Activated T-cell treated with anti-CD3 and anti-CD28 coated beads for 48 hours (primary cell): ENCODE measurements at places on chromosomes 16 and 17.

DNA sequence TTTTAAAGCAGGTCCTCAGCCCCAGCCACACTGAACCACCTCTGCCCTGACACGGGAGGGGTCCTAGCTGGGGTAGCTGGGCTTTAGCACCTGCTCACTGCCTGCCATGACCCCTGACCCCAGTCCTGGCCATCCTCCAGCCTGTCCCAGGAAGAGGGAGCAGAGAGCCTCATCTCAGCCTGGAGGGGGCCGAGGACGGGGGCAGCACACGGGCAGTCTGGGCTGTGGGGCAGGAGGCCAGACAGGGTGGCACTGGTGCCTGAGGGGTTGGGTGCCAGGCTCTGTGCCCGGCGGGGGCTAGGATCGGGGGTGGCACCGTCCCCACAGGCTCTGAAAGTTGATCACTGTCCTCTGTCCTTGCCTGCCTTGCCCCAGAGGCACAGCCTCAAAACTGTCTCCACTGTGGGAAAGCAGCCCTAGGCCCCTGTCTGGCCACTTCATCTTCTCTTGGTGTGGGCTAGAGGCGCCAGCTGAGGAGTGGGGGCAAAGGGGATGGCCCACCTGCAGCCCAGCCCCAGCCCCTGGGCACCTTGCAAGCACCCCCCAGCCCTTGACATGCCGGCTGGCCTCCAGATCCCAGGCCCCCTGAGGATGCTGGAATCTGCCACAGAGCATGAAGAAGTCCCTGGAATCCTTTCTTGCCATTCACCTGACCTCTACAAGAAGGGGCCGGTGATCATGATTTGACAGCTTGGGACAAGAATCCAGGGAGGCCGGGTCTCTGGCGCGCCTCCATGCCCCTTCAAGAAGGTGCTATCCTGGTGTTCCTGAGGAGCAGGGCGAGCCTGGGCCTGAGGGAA, 15.7 kb downstream of the ENDOV start:
- DNase-seq, result no peak

- DNase-seq, result no peak
Measured at GRCh38 chr16:7209598-7209997, 123.0 kb upstream of the RBFOX1 start.

DNA sequence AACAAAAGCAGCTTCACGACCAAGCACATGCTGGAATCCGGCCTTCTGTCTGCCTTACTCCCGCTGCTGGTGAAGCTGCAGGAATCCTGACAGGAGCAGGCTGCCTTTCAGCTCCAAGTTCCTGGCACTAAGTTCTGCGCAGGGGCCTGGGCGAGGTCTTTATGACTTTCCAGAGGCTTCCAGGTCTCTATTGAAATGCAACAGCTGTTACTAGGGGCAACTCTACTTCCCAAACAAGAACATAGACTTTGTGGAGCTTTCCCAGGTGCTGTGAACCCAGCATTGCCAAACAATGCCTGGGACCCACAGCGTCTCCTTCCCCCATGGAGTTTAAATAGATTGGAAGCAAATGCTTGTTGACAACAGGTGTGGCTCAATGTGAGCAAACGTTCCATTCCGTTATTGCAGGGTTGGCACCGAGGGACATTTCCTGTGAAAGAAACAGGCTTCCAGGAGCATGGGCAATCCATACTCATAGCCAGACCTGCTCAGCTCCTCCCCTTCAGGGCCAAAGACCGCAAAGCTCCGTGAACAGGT, 156.0 kb downstream of the CDH13 start:
- no peak for DNase-seq

GRCh38 chr16:88376835-88377726, 5.7 kb upstream of the ZNF469 start:
- DNase-seq, result no peak

DNA sequence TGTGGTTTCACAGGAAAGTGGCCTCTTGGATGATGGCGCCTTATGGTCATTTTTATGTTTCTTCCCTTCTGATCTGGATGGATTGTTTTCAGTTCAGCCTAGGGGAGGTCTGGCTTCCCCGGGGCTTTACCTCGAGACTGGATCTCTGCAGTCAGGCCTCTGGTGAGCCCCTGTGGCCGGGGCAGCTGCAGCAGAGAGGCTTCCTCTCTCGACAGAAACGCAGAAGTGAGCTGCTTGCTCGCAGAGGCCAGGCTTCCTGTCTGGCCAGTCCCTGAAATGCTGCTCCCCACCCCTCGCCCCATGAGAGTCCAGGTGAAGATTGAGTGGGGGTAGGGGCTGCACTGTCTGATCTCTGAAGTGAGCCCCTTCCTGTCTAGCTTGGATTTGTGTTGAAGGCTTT, 44.0 kb downstream of the PLCG2 start:
- no peak for DNase-seq
